ENCODE measurements at places on chromosomes 6 and 20.

- no peak for DNase-seq
Measured at GRCh38 chr6:128847431-128848210, 35.3 kb upstream of the LAMA2 start.

- no peak for DNase-seq
Measured at GRCh38 chr6:33958526-33959328, 154.9 kb upstream of the MLN start.

GRCh38 chr6:139847457-139847813, 473.0 kb upstream of the CITED2 start:
- DNase-seq = no peak

- no peak for DNase-seq
Measured at GRCh38 chr6:136503303-136504029, 46.8 kb downstream of the MAP7 start.

DNA sequence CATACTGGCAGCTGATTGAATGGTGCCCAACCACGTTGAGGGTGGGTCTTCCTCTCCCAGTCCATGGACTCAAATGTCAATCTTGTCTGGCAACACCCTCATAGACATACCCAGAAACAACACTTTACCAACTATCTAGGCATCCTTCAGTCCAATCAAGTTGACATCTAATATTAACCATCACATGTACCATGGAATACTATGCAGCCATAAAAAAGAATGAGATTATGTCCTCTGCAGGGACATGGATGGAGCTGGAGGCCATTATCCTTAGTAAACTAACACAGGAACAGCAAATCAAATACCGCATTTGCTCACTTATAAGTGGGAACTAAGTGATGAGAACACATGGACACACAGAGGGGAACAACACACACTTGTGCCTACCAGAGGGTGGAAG, 206.9 kb upstream of the RNF217 start:
- DNase-seq = no peak

DNA sequence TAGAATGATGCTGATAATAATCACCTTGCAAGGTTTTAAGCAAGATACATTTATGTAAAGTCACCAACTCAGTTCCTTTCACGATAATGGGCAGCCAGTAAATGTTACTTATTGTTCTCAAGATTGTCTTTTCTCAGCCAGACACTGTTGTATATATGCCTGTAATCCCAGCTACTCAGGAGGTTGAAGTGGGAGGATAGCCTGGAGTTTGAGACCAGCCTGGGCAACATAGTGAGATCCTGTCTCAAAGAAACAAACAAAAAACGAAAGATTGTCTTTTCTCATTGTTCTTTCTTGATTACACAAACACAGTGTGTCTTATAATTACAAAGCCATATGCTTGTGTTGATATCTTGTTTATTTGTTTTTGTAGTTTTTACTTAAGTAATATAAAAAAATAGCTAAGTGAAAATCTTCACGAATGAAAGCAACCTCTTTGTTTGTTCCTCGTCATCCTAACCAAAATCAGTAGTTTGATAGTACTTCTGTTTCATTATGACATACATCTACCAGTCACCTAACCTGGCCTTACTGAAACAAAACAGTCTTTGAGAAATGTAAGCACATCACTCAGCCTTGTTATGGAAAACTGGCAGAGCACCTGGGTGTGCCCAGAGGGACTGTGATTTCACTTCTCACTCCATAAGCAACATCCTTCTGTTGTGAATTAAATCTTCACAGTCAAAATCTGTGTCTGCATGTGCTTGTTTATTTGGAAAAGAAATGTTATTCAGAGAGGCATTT, 436.2 kb upstream of the SOX4 start:
- DNase-seq = no peak

GRCh38 chr6:15170126-15170525, 75.7 kb upstream of the JARID2 start:
- DNase-seq = no peak

GRCh38 chr20:17568972-17569521, 828 bp upstream of the DSTN start:
- peak; percentile 16 for DNase-seq

DNA sequence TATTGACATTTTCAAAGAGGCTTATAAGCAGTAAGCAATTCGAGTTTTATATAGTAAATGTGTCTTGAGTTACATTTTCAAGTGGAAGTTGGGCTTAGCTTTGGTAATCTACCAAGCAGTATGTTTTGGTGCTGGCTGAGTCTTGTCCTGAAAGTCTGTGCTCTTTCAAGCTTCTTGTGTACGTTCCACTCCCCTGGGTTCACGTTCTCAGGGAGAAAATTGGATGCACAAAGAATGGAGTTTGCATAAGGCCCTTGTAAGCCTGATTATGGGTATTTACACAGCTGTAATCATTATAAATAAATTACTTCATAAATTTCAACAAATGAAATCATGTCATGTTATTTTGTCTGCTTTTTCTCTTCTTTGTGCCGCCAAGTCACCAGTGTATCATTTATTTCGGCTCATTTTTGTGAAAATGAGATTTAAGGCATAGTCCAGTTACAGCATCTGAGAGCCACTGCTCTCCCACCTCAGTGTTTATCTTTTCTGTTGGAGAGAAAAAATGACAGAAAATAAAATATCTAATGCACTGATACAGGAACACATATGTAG, 262.5 kb downstream of the BTBD3 start:
- no peak for DNase-seq
